ENCODE measurements at places on chromosomes 1 and 21.

- DNase-seq = peak; percentile 69
Measured at GRCh38 chr21:17925000-17925610, 105.9 kb upstream of the C21orf91 start.

DNA sequence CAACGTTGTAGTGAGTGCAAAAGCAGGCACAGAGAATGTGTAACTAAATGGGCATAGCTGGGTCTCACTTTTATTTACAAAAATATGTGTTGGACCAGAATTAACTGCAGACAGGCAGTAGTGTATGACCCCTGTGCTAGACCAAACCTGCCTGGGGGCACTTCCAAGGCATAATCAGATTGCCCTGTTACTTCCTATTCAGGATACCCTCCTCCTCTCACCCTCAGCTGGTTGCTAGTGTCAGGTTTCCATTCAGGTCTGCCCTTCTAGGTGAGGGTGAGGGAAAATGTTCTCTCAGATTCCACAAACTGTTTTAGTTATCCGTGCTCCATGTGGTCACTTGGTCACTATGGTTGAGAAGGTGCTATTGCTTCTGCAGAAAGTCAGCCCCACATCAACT is 387.3 kb downstream of the LMX1A start:
- no peak for DNase-seq

GRCh38 chr1:152185544-152186391 is 26.7 kb upstream of the RPTN start:
- DNase-seq = peak; percentile 51

DNA sequence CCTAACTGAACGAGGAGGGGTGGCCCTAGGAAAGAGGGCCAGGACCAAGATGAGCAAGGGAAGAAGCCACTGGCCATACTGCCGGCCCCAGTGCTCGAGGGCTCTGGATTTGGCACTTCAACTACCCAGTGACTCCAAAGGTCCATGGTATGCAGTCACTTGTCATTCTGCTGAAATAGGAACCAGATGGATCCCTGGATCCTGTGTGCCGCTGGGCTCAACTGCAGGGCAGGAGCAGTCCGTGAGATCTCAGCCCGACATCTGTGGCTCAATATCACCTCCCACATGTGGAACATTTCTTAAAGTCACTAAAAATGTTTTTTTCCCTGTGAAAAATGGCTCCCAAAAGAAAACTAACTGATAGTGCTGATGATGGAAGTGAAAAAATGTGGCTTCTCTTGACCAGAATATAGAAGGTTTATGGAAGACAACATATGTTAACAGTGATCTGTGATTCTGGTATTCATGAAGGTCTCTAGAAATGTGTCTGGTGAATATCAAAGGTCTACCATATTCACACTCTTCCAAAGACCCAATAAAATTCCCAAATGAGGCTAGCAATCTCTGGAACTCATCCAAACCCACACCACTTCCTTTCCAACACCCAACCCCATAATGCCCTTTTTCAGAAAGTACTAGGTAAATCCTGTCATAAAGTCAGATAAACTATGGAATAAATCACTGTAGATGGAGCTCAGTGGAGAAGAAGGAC is 24.1 kb downstream of the PAFAH2 start:
- DNase-seq = no peak

- DNase-seq = no peak
Measured at GRCh38 chr1:100178091-100178490, at the start of gene LRRC39. Gene LRRC39, minus strand, starts transcription at chr1:100178256. Its CDS starts 9,740 bp downstream, at chr1:100168516.

DNA sequence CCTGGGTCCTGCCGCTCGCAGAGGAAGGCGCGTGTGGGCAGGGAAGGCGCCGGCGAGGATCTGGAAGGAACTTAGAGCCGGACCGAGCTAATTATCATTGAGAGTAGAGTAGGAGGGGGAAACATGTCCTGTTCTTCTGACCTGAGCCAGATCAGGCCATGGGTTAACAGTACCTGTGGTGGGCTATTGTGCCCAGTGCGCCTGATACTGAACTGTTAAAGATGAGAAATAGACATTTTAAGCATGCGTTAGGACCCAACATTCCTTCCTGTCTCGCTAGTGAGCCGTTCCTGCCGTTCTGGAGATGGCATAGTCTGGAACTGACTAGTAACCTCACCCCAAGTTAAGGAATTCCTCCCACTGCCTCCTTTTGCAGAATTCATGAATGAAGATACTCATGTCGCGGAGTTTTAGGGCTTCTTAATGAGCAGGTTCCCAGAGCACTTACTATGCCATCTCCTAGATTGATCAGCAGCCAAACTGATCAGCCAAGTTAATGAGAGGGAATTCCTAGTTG is 870 bp downstream of the STRIP1 start:
- no peak for DNase-seq

DNA sequence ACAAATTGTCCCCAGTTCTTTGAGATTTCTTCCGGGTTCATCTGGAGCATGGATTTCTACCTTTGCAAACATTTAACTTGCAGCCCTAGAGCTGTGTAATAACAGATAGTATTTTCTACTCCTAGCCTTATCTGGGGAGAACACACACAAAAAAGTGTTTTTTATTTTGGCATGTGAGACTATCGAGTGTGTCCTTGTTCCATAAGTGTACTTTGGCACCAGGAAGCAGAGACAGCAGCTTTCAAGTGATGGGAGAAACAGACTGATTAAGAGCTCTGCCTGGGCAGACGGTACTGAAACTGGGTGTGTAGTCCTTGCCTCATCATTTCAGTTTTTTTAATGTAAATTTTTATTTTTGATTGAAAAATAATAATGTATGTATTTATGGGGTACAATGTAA is 297.4 kb downstream of the ST6GALNAC3 start:
- no peak for DNase-seq

GRCh38 chr21:42835611-42836401 is 43.5 kb downstream of the WDR4 start:
- DNase-seq = no peak

GRCh38 chr1:3890389-3891328 is 9.4 kb downstream of the C1orf174 start:
- peak; percentile 40 for DNase-seq

DNA sequence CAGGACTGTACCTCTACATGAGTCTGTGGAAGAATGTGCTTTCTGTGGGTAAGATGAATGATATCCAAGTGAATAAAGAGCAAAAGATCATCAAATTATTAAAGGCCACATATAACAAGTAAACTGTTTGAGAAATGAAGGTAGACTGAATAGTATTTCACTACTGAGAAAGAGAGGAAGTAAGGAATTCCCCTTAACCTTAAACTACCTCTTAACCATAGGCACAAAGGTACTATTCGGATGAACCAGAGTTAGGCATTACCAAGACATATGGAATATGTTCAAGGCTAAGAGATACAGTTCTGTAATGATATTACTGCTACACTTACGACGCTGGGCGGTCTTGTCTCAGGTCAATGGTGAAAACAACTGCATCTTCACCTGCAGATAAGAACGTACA is 25.5 kb downstream of the DCAF8 start:
- DNase-seq = no peak

GRCh38 chr1:17381161-17381560 is 9.2 kb downstream of the PADI6 start:
- no peak for DNase-seq

- no peak for DNase-seq
Measured at GRCh38 chr1:155697046-155697445, 8.2 kb downstream of the DAP3 start.

DNA sequence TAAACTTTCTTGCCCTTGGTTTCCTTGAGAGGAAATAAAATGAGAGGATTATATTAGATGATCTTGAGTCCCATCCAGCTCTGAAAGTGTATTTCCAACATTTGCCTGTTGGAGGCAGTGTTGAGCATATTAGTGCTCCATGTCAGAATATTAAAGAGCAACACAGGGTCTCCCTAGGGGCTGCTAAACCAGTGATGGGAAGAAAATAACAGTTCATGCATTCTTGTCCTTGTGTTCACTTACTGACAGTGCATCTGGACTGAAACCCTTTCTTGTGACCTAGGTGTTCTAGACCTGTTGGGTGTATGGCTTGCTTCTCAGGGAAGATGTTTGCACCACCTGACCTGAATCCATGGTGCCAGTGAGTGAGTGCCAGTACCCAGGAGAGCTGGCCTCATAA is 124.7 kb upstream of the KIAA0040 start:
- DNase-seq = no peak

GRCh38 chr1:192171123-192171522 is 12.9 kb downstream of the RGS18 start:
- no peak for DNase-seq

- DNase-seq = no peak
Measured at GRCh38 chr1:110511436-110511835, 7.5 kb downstream of the KCNA10 start.

DNA sequence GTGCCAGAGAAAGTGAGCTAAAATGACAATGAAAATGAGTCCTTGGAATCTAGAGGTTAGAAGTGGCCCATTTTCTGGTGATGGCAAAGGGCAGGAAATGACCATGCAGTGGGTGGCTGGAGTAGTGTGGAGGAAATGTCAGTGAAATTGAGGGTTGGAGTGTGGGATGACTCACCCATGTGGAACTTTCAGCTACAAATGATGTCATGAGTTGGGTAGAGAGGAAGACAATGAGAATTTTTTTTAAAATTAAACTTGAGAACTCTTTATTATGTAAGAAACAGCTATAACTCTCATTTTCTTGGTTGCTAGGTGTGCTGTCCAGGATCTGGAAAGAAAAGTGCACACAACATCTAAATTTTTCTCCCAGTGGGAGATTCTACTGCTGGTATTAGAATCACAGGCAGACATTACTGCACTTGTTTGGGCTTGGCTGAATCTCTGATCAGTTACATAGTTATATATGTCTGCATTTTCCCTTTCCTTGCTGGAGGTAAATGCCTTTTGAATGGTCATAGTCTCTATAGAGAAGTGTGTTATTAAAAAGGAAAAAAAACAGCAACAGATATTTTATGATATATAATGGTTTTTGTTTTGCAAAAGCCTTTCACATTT is 56.8 kb upstream of the GNG12 start:
- DNase-seq = no peak

GRCh38 chr1:55071477-55071876 is 32.1 kb downstream of the PCSK9 start:
- DNase-seq = no peak

DNA sequence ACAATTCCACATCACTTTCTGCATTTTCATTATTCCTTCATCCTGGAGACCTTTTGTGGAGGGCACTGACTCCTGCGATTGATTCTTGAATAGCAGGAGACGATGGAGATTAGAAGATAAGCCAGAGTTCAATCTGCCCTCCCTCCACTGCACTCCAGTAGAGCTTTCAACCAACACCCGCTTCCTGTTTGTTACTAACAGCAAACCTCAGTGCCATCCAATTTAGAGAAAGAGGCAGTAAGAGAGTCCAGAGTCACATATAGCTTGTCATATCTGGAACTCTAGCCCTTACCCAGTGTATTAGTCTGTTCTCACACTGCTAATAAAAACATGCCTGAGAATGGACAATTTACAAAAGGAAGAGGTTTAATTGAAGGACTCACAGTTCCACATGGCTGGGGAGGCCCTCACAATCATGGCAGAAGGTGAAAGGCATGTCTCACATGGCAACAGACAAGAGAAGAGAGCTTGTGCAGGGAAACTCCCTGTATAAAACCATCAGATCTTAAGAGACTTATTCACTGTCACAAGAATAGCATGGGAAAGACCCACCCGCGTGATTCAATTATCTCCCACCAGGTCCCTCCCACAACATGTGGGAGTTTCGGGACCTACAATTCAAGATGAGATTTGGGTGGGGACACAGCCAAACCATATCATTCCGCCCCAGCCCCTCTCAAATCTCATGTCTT is 55.9 kb downstream of the PCBP3 start:
- DNase-seq = no peak

GRCh38 chr21:36718951-36719501 is 20.1 kb downstream of the SIM2 start:
- no peak for DNase-seq

- DNase-seq = no peak
Measured at GRCh38 chr1:6257541-6258069, 3.3 kb downstream of the GPR153 start.

- DNase-seq = peak; percentile 52
Measured at GRCh38 chr1:16625497-16626408, 12.4 kb upstream of the NBPF1 start.

- no peak for DNase-seq
Measured at GRCh38 chr1:53511323-53511932, 52.2 kb downstream of the DMRTB1 start.

DNA sequence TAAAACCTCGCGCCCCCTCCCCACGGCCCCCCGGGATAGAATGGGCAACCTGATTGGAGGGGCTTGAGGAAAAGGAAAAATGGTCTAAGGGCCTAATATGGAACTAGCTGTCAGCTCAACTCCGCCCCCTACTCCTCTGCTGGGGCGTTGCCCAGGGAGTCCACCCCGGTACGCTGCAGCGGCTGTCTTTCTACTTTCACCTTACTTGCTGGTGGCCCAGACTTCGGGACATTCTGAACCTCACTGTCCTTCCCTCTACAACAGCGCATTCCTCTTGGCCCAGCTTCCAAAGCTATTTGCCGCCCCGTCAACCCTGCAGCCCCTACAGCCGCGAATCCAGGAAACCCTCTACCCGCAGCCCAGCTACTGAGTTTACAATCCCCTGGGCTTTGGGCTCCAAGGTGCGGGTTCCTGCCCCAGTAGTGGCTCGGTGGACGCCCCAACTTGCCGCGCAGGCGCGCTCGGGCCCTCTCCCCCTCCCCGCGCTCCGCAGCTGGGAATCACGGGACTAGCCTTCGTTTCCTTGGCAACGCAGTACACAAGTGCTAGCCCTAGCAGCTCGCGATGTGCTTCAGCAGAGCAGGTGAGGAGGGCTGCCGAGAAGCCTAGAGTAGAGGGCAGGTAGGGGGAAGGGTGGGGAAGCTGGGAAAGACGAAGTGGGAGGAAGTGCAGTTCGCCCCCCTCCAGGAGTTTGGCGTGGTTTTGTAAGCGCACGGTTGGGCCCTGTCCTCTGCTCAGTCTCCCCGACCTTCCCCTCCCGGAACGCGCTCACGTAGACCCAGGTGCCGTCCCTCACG is 55.6 kb downstream of the CHIA start:
- DNase-seq = peak; percentile 91

GRCh38 chr21:42039911-42040351 is 29.8 kb upstream of the ZBTB21 start:
- no peak for DNase-seq

DNA sequence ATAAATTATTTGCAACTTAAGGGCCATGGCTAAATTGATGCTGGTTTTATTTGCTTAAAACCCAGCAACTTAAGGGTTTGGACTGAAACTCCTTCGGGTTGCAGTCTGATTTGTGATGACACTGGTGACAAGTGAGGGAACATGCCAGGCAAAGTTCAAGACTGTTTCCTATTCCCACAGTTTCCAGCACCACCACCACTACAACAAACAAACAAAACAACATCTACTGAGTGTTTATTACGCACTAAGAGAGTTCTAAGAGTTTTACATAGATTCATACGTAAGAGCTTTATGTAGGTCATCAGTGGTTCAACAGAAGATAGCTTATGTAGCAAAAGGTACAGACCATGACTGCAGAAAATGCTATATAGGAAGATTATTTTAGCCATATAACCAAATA is 1582.1 kb downstream of the BRINP3 start:
- DNase-seq = no peak

GRCh38 chr1:22978299-22978698 is 5.6 kb upstream of the LACTBL1 start:
- DNase-seq = no peak

GRCh38 chr1:19424651-19425570 is 60.4 kb downstream of the CAPZB start:
- no peak for DNase-seq

All from GM20000 (cell line).